Stimulated activated CD8-positive, alpha-beta memory T cell treated with anti-CD3 and anti-CD28 coated beads, Interleukin-15, amount 100 ng/mL, for 24 hours (primary cell): ENCODE measurements at places on chromosomes 3 and 15.

DNA sequence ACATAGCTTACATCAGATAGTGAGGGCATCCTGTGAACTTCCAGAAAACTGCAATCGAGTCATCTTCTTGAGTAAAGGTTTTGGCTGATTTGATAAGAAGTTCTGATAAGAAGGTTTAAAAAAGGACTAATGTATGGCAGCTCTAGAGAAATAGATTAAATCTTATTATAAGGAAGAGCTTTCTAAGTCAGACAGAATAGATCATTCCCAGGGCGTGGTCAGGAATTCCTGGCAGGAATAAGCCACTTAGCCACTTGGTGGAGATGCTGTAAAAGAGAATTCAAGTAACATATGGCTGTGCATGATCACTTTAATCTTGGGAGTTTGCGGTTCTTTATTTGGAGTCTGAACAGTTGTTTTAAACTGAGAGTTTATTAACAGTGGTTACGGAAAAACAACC, 17.4 kb downstream of the PGBD4 start:
- no peak for DNase-seq

- no peak for DNase-seq
These were observed 4.4 kb downstream of the ITIH3 start for GRCh38 chr3:52798978-52799476.

- no peak for DNase-seq
These were observed 49.8 kb downstream of the IQSEC1 start for GRCh38 chr3:13023235-13023970.

- DNase-seq: no peak
These were observed 25.9 kb upstream of the SMAD3 start for GRCh38 chr15:67039384-67040075.

GRCh38 chr3:135260025-135260424, 465.0 kb downstream of the EPHB1 start:
- DNase-seq: no peak

DNA sequence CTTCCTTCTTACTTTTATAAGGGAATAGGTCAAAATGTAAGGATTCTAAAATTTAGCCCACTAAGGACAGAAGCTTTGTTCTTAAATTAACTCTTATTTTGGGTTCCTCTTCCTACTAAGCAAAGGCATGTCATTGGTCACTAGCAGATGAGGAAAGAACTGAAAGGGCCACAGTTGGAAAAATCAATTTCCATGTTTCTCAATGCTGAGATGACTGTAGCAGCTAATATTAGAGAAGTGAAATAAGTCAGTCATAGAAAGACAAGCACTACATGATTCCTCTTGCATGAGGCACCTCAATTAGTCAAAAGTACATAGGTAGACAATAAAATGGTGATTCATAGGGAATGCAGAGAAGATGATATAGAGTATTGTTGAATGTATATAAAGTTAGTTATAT, 353.7 kb downstream of the RSL24D1 start:
- no peak for DNase-seq

- DNase-seq: no peak
These were observed 55.4 kb downstream of the SNRK start for GRCh38 chr3:43341788-43342187.

DNA sequence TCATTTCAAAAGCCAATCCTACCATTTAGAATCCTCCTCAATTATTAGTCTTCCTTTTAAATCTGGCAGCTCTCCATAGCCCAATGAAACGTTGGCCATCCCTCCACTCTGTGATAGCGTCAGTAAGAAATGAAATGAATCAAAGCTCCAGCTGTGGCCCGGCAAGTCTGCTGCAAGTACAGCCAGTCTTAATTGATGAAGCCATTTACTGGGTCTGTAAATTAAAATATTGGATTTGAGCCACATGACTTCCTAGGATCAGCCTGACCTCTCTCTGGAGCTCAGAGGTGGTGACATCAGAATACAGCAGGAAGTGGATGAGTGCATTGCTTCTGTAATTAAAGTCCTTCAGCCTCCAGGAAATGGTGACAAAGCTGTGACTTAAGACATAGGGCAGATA, 347.0 kb upstream of the LMCD1 start:
- no peak for DNase-seq

- DNase-seq: no peak
These were observed 96.5 kb upstream of the TLE3 start for GRCh38 chr15:70194266-70194665.

DNA sequence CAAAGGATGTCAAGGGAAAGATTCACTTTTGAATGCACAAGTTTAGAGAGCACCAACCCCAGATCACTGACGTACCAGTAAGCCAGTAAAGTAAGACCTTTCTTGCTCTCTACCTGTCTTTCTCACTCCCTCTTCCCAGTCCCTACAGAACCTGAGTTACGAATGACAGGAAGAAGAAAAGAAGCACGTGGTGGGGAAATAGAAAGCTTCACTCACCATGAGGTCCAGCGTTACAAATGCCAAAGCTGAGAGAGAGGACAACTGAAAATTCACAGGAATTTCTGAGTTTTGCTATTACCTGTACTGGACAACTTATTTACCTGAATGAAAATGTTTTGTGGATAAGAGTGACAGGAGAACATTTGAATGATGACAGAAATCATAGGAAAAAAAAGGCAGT, 133.2 kb upstream of the GBE1 start:
- DNase-seq: no peak

- no peak for DNase-seq
These were observed 34.6 kb upstream of the FGD5 start for GRCh38 chr3:14784087-14784681.

DNA sequence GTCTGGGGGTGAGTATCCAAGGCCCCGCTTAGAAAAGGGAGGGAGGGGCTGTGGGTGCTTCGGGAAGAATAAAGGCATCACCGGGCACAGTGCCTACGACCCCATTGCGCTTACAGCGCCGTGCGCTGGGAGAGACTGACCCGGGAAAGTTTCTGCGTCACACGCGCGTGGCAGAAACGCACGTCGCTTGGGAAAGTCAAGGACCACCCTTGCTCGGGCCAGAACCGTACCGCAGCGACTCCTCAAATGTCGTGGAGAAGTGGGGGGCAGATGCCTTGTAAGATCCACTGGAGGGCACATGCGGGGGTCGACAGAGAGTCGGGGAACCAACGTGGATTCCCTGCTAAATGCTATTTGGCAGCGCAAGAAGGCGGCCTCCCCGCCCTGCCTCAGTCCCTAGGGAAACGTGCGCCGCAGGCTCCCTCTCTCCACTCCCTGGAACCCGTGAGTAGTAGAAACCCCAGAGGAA, 2.4 kb downstream of the ADAMTS9 start:
- DNase-seq: no peak
